ENCODE measurements at places on chromosomes 13 and 19.

DNA sequence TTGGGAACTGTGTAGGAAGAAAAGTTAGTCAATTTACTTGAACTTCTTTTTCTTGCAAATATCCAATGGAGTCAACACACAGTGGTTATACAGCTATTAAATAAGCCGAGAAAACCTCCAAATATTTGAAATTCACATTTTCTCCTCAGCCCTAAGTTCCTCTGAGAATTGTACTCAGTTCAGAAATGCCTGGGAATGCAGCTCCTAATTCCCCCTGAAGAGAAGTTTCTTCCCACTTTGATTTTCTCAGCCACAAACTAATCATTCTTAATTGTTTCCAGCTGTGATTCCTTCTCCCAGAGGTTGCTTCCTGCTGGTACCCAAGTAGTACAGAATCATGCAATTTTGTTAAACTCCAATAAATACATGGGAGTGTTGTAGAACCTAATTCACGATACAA is 246.1 kb upstream of the MIR17HG start:
- DNase-seq: no peak

DNA sequence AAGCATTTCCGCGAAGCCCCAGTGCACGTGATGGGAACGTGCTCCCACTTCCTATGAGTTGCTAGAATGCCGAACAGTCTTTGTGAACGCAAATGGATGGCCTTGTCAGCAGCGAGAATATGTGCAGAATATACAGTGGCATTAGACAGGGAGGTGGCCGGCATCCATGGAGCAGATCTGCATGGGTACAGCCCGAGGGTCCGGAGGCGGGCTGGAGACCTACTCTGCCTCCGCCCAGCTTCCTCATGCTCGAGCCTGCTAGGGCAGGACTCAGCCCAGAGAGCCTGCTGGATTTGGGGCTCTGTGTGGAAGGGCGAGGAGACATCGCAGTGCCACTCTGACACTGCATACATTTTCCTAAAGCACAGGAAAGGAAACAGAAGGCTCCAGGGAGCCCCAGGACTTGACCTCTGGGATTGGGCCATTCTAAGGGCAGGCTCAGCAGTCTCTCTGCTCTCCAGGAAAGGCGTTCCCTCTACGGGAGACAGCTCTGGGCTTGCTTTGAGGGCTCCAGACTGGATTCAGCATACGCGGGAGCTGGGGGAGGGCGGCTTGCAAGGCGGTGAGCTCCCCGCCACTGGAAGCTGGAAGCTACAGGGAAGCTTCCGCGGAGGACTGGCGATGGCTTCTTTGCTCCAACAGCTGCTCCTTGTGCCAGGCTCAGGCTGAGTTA is 55.9 kb upstream of the UQCRFS1 start:
- no peak for DNase-seq

- DNase-seq: no peak
Observed at GRCh38 chr13:21748166-21748565, 77.3 kb downstream of the FGF9 start.

GRCh38 chr13:91946498-91947070 is 548.2 kb downstream of the GPC5 start:
- DNase-seq: peak; percentile 61

- no peak for DNase-seq
Observed at GRCh38 chr19:48553676-48554384, 1.9 kb downstream of the SULT2B1 start.

DNA sequence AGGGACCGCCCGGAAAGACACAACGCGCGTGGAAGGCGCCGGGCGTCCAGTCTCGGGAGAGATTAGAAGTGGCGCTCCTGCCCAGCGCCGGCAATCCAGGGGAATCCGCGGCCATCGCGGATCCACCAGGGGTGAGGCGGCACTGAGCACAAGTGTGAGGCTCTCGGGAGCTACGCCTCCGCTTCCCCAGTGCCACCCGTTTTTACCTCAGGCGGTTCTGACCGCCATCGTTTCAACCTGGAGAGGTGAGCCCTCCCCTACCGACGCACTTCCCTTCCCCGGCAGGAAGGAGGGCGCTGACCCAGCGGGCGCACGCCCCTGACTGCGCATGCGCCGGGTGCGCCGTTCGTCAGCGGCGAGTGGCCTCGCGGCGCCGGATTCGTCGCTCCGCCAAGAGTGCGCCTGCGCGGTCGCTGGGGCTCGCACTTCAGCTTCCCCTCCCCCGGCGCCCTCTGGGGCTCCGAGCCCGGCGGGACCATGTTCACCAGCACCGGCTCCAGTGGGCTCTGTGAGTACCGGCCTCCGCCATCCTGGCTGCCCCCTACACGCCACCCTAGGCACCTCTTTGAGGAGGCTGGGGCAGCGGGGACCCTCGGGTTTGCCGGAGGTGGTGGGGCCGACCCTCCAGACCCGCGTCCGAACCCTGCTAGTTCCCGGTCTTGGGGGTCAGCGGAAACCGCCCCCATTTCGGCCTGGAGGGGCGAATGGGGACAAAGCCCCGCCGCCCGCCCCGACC is at the start of gene UBAC2:
UBAC2 (plus strand) TSS at position 423 of the 736 bp plus-strand sequence; CDS start at position 478, 55 bp downstream.
- DNase-seq: peak; percentile 66

GRCh38 chr13:74904556-74904955 is 577.4 kb downstream of the TBC1D4 start:
- DNase-seq: no peak

DNA sequence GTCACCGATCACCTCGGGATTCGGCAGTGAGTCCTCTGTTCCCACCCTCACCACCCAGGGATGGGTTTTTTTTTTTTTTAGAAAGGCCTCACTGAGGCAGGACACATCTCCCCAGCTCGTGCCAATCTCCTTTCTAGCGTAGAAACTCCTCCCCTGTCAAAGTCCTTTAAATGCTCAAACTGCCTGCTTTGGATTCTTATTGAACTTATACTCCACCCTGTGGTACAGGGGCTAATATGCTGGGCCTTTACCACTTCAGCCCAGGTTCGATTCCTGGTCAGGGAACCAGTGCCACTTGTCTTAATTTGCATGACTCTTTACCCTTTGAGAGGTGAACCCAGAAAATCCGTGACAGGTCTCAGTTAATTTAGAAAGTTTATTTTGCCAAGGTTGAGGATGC is 8.3 kb upstream of the ZNF14 start:
- no peak for DNase-seq

GRCh38 chr19:13269348-13269747 is 119.1 kb downstream of the IER2 start:
- no peak for DNase-seq

- DNase-seq: no peak
Observed at GRCh38 chr19:41936416-41936850, 8.2 kb upstream of the ERFL start.

GRCh38 chr19:21143428-21143827 is 1.6 kb downstream of the ZNF431 start:
- DNase-seq: no peak

- no peak for DNase-seq
Observed at GRCh38 chr13:51995677-51996551, 15.3 kb downstream of the ATP7B start.

GRCh38 chr13:91355826-91356710 is 8.6 kb downstream of the MIR17HG start:
- DNase-seq: no peak

DNA sequence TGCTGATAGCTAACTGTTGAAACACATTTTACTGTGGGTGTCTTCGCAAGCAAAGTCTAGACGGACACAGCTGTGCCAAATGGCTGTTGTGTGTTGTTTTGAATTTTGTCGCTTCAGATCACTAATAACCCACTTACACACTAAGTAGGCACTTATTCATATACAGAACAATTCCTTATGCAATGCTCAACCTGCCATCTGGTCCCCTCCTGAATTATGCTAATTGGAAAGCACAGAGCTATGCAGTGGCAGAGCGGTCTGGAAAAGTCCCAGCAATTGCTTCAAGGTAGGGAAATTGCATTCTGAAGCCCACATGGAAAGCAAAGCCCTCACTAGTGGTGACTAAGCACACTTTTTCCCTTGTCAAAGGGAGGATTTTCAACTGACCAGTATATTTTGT is 69.9 kb downstream of the C13orf42 start:
- DNase-seq: no peak

DNA sequence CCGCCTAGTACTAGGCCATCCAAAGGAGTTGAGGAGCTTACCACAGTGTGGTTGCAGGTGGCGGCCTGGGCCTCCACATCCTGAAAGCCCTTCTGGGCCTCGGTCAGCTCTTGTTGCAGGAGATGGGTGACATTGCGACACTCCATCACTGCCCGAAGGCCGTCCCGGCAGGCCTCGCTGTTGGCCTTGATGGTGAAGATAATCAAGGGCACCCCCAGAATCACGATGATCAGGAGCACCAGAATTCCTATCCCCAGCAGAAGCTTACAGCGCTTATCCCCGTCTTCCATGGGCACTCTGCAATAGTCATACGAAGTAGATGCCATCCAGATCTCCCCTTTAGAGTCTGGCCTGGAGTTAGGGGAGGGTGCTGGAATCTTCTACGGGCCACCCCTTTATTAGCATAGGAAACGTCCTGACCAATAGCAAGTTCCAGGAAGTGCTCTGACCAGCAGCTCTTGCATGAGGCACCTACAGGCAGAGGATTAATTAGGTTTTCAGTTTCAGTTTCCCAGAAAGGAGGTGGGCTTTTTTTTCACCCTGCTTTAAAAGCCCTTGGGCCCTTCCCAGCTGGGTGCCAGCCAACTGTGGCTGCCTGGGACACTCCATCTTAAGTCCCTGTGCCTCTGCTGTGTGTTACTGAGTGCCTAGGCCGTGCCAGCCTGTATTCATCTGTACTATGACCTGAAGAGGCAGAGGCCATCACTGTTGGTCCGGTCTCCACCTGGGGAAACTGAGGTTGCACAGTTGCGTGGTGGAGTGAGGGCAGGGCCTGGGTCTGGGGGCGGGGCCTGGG is at the start of gene BST2:
BST2 (minus strand) TSS at position 381 of the 796 bp plus-strand sequence; CDS start at position 326, 55 bp downstream.
- DNase-seq: peak; percentile 22

- DNase-seq: no peak
Observed at GRCh38 chr13:33761740-33762139, 56.2 kb upstream of the RFC3 start.

GRCh38 chr19:6271251-6271650 is 8.5 kb downstream of the MLLT1 start:
- no peak for DNase-seq

GRCh38 chr13:26168237-26168814 is 53.8 kb downstream of the RNF6 start:
- no peak for DNase-seq

GRCh38 chr13:99774644-99775043 is 196.9 kb downstream of the ZIC5 start:
- no peak for DNase-seq

GRCh38 chr19:38701455-38702063 is 42.7 kb downstream of the CAPN12 start:
- no peak for DNase-seq

GRCh38 chr13:98346904-98347636 is 170.0 kb upstream of the RNF113B start:
- no peak for DNase-seq

DNA sequence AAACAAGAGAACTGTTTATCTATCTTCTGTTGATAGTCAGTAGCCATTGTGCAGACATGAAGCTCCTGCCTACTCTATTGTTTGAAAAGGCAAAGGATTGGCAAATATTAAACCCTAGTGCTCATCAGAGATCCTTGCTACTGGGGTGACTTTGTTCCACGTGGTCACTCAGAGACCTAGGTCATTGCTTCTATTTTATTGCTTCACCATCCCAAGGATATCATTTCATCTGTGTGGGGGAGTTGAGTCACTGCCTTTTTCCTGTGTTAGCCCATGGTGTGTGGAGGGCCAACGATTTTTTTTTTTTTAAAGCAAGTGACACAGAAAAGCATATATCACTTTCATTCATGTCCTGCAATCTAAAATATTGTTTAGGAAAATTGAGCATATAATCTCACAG is 254.1 kb upstream of the RXFP2 start:
- DNase-seq: no peak

GRCh38 chr19:4861147-4861546 is 6.3 kb downstream of the PLIN3 start:
- DNase-seq: peak; percentile 29

All from NCI-H2029 (cell line).